ENCODE measurements at places on chromosomes 16 and 17. TPM values are rescaled to one million over a fixed set of nuclear protein-coding genes. Genes with fewer than 3 reads are reported as not detected.

DNA sequence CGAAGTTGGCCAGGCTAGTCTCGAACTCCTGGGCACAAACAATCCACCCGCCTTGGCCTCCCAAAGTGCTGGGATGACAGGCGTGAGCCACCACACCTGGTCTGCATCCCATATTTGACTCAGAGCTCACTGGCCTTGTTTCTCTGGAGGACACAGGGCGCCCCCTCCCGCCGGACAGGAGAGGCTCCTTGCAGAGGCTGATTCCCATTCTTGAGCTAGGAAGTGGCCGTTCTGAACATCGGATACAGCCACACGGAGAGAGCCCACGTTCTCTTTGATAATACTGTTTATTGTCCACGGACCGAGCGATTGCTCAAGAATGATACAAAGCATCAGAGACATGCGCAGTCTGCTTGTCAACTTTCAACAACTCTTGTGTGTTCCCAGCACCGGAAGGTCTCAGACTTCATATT lies 12.1 kb upstream of the USP36 start:
- no peaks in the 10 kb centered on the region for H3K27me3 ChIP-seq
- H3K27ac ChIP-seq: no peak overlapping the region
- no peak overlapping the region for H3K4me3 ChIP-seq
- H3K4me1 ChIP-seq: peaks cover 7% of the 10 kb centered on the region
- no peaks in the 10 kb centered on the region for H3K36me3 ChIP-seq
- DNase-seq: no peak

SYCE1L gene
- not detected for total RNA-seq

- H3K36me3 ChIP-seq: no peaks in the 10 kb centered on the region
- H3K4me3 ChIP-seq: no peak overlapping the region
- no peaks in the 10 kb centered on the region for H3K27me3 ChIP-seq
- peaks cover 3% of the 10 kb centered on the region for H3K4me1 ChIP-seq
- no peak overlapping the region for H3K27ac ChIP-seq
- DNase-seq: no peak
Measured at GRCh38 chr17:16934133-16934795, 37.7 kb downstream of the TNFRSF13B start.

- no peak overlapping the region for H3K27ac ChIP-seq
- no peaks in the 10 kb centered on the region for H3K27me3 ChIP-seq
- H3K4me3 ChIP-seq: no peak overlapping the region
- no peak for DNase-seq
- H3K36me3 ChIP-seq: no peaks in the 10 kb centered on the region
Measured at GRCh38 chr17:59333836-59334235, 2.4 kb downstream of the YPEL2 start.

- no peak overlapping the region for H3K4me3 ChIP-seq
- H3K4me1 ChIP-seq: peaks cover 12% of the 10 kb centered on the region
- H3K27me3 ChIP-seq: no peaks in the 10 kb centered on the region
- H3K27ac ChIP-seq: no peak overlapping the region
- DNase-seq: no peak
Measured at GRCh38 chr17:65588181-65588808, 26.8 kb upstream of the AXIN2 start.

DNA sequence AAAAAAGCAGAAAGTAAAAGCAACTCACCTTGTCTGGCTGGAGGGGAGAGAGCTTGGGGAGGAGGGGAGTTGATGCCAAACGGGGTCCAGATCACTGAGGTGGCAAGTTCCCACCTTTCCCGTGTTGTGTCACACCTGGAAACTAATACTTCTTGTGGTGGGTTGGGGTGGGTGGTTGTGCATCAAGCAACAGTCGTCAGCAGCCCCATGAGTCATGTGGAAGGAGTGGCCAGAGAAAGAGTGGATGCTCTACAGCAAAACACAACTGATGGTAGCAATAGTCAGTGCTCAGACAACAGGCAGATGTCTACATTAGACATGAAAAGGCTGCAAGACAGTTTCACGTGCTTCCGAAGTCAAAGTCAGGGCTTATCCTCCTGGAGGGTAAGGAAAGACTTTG lies 35.4 kb downstream of the ARSG start:
- H3K36me3 ChIP-seq: no peaks in the 10 kb centered on the region
- no peak for DNase-seq
- no peaks in the 10 kb centered on the region for H3K27me3 ChIP-seq

DNA sequence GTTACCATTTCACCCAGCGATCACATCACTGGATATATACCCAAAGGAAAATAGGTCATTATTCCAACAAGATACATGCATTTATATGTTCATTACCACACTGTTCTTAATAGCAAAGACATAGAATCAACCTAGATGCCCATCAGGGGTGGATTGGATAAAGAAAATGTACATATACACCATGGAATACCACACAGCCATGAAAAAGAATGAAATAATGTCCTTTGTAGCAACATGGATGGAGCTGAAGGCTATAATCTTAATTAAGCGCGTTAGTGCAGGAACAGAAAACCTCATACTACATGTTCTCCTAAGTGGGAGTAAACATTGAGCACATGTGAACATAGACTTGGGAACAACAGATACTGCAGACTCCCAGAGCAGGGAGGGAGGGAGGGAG lies 18.6 kb downstream of the CNTROB start:
- no peak overlapping the region for H3K4me3 ChIP-seq
- DNase-seq: no peak
- H3K27me3 ChIP-seq: no peaks in the 10 kb centered on the region
- peaks cover 6% of the 10 kb centered on the region for H3K36me3 ChIP-seq
- H3K27ac ChIP-seq: no peak overlapping the region

DNA sequence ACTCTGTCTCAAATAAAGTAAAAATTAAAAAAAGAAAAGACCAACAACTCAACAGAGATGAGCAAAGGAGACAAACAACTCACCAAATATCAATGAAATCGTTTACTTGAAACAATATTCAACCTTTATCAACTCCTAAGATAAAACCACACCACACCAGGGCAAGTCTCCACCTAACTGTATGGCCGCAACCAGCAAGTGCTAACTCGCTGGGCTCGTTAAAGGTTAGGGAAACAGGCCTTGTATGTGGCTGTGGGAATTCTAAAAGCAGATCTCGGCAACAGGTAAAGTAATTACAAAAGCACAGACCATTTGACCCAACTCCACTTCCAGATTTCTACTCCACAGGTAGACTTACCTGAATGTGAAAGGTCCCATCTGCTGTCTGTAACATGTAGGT lies 9.3 kb downstream of the ZCCHC14 start:
- no peak overlapping the region for H3K27ac ChIP-seq
- H3K4me3 ChIP-seq: no peak overlapping the region
- peaks cover 13% of the 10 kb centered on the region for H3K4me1 ChIP-seq
- H3K36me3 ChIP-seq: no peaks in the 10 kb centered on the region
- no peak for DNase-seq

DNA sequence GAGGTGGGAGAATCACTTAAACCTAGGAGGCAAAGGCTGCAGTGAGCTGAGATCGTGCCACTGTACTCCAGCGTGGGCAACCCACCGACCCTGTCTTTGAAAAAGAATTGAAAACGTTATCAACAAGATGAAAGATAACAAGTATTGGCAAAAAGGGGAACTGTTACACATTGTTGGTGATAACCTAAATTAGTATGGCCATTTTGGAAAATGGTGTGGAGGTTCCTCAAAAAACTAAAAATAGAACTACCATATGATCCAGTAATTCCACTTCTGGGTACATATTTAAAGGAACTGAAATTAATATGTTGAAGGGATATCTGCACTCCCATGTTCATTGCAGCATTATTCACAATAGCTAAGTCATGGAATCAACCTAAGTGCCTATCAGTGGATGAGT lies 61.0 kb downstream of the ABHD15 start:
- H3K4me3 ChIP-seq: no peak overlapping the region
- peaks cover 70% of the 10 kb centered on the region for H3K36me3 ChIP-seq
- H3K27me3 ChIP-seq: no peaks in the 10 kb centered on the region
- no peak overlapping the region for H3K27ac ChIP-seq
- DNase-seq: no peak

DNA sequence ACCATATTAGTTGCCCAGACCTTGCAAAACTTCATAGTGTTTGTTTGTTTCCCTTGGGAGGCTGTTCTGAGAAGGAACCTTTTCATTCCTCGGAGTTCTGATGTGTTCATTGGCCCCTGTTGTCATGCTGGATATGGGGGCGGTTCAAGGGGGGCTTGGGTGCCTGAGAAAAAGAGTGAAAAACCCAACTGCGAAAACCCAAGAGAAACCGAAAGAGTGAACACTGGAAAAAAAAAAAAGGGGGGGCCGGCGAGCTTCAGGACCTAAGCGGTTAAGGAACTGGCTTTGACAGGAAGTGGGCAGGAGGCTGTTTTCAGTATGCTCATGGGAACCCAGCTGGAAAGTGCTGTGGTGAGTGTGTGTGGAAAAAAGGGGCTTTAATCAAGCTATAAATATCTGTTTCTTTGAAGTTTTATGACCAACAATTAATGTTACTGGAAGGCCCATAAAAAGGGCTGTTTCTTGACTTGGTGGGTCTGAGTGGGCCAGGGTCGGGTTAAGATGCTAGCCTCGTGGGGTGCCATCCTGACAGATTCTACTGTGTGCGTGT lies 510.7 kb downstream of the MAF start:
- DNase-seq: no peak
- no peaks in the 10 kb centered on the region for H3K27me3 ChIP-seq
- no peaks in the 10 kb centered on the region for H3K4me1 ChIP-seq
- H3K36me3 ChIP-seq: no peaks in the 10 kb centered on the region

- H3K36me3 ChIP-seq: no peaks in the 10 kb centered on the region
- no peak overlapping the region for H3K4me3 ChIP-seq
- H3K27ac ChIP-seq: no peak overlapping the region
- DNase-seq: no peak
- H3K4me1 ChIP-seq: no peaks in the 10 kb centered on the region
- H3K27me3 ChIP-seq: no peaks in the 10 kb centered on the region
Measured at GRCh38 chr16:80191928-80192327, 348.9 kb upstream of the DYNLRB2 start.

DNA sequence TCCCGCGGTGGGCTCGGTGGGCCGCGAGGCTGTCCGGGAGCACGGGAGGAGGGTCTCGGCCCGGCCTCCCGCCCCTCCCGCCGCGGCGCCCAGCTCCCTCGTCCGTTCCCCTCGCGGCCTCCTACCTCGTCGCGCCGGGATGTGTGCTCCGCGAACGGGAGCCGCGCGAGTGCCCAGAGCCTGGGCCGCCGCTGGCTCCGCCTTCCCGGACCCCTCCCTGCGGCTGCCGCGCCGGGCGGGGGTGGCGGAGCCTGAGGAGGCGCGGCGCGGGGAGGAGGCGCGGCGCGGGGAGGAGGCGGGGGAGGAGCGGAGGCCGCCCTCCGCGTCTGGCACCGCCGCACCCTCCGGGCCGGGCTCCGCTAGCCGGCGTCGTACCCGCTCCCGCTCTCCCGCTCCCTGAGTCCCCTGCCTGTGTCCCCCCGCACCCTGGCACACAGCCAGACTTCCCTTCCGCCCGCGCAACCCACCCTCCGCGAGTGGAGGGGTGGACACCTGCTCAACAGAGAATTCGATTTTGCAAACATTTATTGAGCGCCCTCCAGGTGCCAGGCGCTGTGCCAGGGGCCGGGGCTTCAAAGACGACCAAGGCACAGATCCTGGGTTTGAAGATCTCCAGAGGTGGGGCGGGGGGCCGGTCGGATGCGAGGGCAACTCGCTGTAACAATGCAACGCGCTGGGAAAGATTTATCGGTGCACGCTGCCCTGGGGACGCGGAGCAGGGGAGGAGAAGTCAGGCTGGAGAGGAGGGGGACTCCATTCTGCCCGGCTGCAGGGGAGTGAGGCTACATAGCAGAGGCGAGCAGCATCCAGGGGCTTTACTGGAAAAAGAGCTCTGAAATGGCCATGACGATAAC lies at the start of gene MPP3:
MPP3 (minus strand) TSS at position 171 of the 854 bp plus-strand sequence. CDS start 1,240 bp downstream, outside the sequence.
- peak; percentile 33 for DNase-seq
- peaks cover 16% of the 10 kb centered on the region for H3K4me1 ChIP-seq
- H3K4me3 ChIP-seq: peak within 1 kb of the TSS; percentile 66
- H3K36me3 ChIP-seq: peaks cover 27% of the 10 kb centered on the region
- peak within 1 kb of the TSS; percentile 52 for H3K27ac ChIP-seq

GRCh38 chr16:4323845-4324488 lies 8.1 kb downstream of the GLIS2 start:
- peak overlapping the region; percentile 93 for H3K27ac ChIP-seq
- H3K4me1 ChIP-seq: peaks cover 98% of the 10 kb centered on the region
- H3K36me3 ChIP-seq: no peaks in the 10 kb centered on the region
- peak; percentile 44 for DNase-seq

DNA sequence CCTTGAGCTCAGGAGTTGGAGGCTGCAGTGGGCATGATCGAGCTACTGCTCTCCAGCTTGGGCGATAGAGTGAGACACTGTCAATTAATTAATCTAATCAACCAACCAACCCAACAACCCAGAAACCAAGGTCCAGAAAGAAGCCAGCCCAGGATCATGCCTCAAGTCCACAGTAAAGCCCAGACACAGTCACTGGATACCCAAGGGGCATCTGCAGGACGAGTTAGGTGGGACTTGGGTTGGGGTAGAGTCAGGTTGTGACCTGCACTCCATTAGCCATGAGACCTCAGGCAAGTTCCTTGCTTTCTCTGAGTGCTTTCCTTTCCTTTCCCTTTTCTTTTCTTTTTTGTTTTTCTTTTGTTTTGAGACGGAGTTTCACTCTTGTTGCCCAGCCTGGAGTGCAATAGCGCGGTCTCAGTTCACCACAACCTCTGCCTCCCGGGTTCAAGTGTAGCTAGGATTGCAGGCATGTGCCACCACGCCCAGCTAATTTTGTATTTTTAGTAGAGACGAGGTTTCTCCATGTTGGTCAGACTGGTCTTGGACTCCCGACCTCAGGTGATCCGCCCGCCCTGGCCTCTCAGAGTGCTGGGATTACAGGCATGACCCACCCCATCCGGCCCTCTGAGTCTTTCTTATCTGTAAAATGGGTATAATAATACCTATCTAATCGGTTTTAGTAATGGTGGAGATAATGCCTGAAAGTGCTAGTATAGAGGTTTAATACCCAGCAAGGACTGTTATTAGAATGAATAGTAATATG lies 3.5 kb upstream of the HSD17B1 start:
- peaks cover 17% of the 10 kb centered on the region for H3K4me1 ChIP-seq

DNA sequence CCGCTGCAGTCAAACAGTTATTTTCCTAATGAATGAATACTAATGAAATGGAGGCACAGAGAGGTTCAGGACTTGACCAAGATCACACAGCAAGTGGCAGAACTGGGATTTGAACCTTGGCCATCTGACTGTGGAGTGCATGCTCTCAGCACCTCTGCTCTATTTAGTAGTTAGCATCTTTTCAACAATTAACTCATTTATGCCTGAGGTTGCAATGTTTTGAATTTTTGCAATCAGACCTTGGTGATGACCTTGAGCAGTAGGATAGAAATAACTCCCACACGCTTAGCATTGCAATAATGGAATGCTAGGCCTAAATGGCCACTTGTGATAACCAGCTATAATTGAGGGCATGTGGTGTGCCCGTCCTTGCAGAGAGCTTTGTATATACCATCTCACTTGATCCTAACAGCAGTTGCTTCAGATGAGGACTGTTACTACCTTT lies 31.0 kb downstream of the NAGPA start:
- DNase-seq: no peak
- no peaks in the 10 kb centered on the region for H3K27me3 ChIP-seq
- no peaks in the 10 kb centered on the region for H3K36me3 ChIP-seq

GRCh38 chr17:49752508-49752907 lies 11.4 kb downstream of the FAM117A start:
- no peaks in the 10 kb centered on the region for H3K36me3 ChIP-seq
- H3K27ac ChIP-seq: no peak overlapping the region
- no peaks in the 10 kb centered on the region for H3K27me3 ChIP-seq
- H3K4me3 ChIP-seq: no peak overlapping the region

Data from tibial nerve (tissue), 4 donors.